ENCODE measurements at places on chromosomes 2 and 18. TPM values are rescaled to one million over a fixed set of nuclear protein-coding genes. Genes with fewer than 3 reads are reported as not detected.

- no peak for DNase-seq
Measured at GRCh38 chr2:179579800-179580199, 281.6 kb downstream of the ZNF385B start.

DNA sequence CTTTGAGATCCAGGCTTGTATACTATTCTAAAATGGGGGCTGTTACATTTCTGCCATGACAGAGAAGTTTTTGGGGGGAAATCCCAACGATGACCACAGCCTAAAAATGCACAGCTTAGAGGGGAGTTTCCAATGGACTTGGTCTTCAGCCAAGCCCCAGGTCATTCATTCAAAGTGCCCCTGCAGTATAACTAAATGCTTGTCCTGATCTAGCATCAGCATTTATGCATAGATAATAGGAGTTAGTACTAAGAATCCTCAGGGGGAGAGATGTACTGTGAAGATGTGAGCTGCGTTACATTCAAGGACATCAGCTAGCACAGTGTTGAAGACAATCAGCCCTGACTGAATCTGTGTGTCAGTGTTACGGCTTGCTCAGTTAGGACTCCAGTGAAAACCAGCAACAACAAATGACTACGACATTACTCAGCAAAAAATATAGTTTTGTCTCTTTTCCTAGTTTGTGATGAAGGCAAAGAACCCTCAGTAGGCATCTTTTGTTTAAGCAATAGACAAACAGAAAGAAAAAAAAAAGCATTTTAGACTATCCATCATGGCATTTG lies 160.9 kb downstream of the ZEB2 start:
- DNase-seq, result no peak

GRCh38 chr2:211396815-211397214 lies 840.4 kb downstream of the CPS1 start:
- DNase-seq, result peak; percentile 8

The ZNF804A gene
- 2.4 TPM for total RNA-seq

DNA sequence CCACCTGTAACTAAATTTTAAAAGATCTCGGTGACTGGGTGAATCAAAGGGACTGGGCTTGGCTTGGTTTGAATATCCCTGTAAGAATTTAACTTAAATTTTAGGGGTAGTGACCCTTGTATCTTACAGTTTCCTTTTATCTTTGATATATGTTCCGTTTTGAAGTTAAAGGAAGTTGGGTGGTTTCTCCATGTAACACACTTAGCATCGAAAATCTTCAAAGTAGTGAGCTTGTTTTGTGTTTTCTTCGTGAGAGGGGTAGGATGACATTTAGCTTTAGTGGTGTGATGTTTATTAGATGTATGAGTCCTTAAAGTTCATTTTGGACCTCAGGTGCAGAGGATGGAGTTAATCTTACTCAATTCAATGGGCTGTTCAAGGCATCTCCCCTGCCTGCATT lies 1.6 kb downstream of the WDR7 start:
- no peak for DNase-seq

Measured in hepatocyte (in vitro differentiated cells).